Lung (tissue), 17 donors: ENCODE measurements at places on chromosomes 1 and 21.

DNA sequence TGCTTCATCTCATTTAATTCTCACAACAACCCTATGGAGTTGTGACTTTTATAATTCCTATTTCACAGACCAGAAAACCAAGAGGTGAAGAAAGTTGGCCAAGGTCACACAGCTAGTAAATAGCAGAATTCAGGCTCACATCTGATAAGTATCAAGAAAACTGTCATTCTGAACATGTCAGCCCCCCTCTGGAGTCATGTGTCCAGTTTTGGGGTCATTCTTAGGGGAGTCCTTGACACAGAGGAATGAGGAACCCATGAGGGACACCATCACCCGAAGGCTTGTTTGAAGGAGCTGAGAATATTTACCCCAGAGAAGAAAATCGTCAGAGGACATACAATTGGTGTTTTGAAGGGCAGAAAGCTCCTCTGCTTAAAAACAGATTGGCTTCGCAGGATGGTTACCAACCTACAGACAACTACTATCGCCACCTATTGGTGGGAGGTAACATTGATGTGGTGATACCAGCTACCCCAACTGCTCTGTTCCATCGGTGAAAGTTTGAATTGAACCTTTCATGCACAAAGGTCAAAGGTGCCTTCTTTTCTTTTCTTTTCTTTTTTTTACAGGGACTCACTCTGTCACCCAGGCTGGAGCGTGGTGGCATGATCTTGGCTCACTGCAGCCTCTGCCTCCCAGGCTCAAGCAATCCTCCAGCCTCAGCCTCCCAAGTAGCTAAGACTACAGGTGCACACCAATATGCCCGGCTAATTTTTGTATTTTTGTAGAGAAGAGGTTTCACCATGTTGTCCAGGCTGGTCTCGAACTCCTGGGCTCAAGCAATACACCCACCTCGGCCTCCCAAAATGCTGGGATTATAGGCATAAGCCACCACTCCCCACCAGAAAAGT, 31.3 kb downstream of the NCMAP start:
- no peak overlapping the region for H3K4me3 ChIP-seq
- no peaks in the 10 kb centered on the region for H3K36me3 ChIP-seq
- no peaks in the 10 kb centered on the region for H3K4me1 ChIP-seq
- peak; percentile 65 for DNase-seq
- no peaks in the 10 kb centered on the region for H3K27me3 ChIP-seq

DNA sequence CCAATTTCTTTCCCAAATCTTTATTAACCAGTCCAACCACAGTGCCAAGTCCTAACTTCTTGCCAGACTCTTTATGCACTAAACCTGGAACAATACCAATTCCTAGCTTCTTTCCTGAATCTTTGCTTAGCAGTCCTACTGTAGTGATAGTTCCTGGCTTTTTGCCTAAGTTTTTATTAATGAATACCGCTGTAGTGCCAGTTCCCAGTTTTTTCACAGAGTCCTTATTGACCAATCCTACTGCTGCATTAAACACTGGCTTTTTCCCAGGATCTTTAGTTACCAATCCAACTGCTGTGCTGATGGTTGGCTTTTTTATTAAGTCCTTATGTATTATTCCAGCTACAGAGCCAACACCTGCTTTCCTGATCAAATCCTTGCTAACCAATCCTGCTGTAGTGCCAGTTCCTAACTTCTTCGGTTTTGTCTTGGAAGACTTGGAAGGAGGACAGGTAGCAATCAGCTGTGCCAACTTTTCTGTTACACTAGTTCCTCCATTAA, 80.8 kb downstream of the ASH1L start:
- no peaks in the 10 kb centered on the region for H3K4me1 ChIP-seq
- H3K27me3 ChIP-seq, result no peaks in the 10 kb centered on the region
- H3K36me3 ChIP-seq, result peaks cover 13% of the 10 kb centered on the region
- no peak overlapping the region for H3K4me3 ChIP-seq
- no peak overlapping the region for H3K27ac ChIP-seq

- no peak for DNase-seq
- no peak overlapping the region for H3K4me3 ChIP-seq
- no peak overlapping the region for H3K27ac ChIP-seq
Measured at GRCh38 chr1:169392406-169392805, 24.4 kb downstream of the BLZF1 start.

DNA sequence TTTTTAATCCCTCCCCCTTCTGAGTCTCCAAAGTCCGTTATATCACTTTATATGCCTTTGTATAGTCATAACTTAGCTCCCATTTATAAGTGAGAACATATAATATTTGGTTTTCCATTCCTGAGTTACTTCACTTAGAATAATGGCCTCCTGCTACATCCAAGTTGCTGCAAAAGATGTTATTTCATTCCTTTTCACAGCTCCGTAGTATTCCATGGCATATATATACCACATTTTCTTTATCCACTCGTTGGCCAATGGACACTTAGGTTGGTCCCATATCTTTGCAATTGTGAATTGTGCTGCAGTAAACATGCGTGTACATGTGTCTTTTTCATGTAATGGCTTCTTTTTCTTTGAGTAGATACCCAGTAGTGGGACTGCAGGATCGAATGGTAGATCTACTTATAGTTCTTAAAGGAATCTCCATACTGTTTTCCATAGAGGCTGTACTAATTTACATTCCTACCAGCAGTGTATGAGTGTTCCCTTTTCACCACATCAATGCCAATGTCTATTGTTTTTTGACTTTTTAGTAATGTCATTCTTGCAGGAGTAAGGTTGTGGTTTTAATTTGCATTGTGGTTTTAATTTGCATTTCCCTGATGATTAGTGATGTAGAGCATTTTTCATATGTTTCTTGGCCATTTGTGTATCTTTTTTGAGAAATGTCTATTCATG, 12.3 kb downstream of the MAN1C1 start:
- no peaks in the 10 kb centered on the region for H3K27me3 ChIP-seq
- no peaks in the 10 kb centered on the region for H3K4me1 ChIP-seq
- DNase-seq, result no peak
